ENCODE measurements at places on chromosomes 4 and X.

DNA sequence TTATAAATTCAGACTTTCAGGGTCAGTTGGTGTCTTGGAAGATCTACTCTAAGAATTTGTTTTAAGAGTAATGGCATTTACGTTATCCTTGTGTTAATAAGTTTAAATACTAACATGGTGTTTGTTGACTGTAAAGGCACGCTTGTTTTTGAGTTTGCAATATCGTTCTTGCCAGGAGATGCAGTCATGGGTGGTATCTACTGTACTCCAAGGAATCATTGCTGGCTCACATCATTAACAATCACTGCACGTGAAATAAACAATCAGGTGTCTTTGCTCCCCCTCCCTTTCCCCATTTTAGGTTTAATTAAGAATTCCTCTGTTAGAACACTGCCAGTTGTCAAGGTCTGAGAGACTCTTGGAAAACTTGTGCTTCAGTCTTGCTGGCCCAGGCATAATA is 1.6 kb downstream of the HHIP start:
- no peak for DNase-seq

- DNase-seq = no peak
Measured at GRCh38 chr4:110669663-110670062, 46.8 kb upstream of the PITX2 start.

- DNase-seq = no peak
Measured at GRCh38 chr4:100742045-100742444, 224.2 kb upstream of the EMCN start.

DNA sequence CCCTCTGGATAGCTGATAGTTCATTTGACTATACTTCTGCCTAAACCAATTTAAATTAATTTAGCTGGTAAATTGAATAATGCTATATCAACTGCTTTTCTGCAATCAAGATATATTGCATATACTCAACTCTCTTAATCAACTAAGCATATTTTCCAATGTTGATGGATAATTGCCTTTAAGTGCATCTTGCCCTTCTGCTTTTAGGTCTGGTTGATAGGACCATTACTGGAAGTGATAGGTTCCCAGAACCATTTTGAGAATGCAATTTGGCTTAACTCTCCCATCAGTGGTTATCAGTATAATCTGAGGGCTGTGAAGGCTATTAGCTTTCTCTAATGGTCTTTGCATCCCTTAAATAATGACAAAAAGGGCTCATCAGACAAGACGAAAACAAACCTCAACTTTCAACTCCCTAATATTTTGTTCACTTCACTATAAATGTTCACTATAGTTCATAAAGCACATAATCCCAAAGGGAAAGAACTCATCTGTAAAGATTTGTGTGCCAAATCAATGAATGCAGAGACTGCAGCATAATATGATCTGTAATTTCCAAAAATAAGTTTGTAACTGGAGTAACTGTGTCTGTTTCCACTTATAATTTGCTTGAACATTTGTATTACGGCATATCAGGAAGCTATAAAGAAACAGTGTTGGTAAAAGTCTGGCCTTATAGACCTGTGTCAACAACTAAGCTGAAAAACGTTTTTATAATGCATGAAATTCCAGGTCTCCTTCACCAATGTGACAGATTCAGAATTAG is 273.6 kb downstream of the FBXO8 start:
- DNase-seq = no peak

DNA sequence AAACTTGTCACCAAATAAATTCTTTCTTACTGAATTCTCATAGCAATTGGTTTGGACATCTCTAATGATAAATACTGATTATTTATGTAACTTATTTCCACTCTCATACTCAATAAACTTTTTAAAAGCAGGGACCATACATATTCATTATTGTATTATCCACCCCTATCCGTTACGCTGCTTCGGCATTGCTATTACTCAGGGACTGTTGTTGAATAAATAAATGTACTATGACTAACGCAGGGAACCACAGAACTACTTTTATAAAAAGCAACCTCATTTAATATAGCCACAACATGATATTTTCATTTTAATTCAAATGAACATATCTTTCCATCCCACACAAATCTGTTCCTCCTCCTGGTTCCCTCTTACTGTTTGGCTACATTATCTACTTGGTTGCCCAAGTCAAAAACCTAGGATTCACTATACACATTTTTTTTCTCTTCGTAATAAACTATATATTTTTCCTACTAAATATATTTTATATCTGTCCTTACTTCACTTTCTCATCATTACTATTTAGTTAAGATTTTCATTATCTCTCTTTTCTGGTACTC is 14.9 kb upstream of the ANKRD50 start:
- no peak for DNase-seq

- DNase-seq = no peak
Measured at GRCh38 chr4:172515266-172515879, 653.2 kb upstream of the GALNT7 start.

GRCh38 chr4:110415478-110415877 is 60.5 kb upstream of the ENPEP start:
- DNase-seq = no peak

DNA sequence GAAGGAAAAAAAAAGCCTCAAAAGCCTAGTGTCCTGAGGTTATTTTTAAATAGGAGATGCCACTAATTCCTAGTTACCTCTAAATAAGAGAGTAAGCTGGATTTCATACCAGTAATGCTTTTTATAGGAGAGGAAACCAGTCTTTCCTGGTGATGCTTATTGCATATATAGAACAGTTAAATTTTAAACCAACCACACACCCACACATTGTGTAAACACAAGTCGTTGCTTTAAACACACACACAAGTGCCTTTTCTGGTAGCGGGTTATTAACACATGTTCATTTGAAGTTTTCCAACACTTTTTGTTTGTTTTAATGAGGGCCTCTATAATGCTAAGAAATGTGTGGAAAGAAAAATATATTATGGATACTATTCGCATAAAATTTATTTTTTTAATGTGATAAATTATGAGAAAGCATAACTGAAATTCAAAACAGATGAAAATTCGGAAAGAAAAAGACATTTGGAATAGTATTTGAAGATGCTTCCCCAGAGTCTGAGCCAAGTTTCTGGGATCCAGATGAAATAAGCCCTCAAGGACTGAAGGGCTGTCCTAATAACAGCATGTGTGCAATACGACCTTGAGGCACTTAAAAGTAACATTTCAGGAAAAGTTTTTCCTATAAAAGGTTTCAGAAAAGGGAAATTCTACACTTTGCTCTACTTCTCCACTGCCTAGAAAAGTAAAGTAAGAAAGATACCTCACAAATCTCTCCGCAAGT is 2.0 kb downstream of the ANTXR2 start:
- DNase-seq = no peak

DNA sequence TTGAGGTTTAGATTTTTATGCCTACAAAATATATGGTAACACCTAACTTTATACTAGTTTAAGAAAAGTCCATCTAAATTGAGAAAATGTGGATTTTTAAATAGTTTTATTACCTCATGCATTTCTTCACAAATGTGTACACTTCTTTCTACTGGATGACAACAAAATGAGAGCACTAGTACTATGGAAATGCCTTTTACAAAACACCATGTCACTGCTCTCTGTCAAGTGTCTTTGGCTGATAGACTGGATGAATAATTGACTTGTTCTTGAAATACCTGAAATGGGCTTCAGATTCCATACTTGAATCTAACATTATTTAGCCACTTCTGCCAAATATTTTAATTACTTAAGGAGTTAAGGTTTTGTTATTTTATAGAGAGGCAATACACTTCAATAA is 49.5 kb downstream of the AMELX start:
- DNase-seq = no peak

DNA sequence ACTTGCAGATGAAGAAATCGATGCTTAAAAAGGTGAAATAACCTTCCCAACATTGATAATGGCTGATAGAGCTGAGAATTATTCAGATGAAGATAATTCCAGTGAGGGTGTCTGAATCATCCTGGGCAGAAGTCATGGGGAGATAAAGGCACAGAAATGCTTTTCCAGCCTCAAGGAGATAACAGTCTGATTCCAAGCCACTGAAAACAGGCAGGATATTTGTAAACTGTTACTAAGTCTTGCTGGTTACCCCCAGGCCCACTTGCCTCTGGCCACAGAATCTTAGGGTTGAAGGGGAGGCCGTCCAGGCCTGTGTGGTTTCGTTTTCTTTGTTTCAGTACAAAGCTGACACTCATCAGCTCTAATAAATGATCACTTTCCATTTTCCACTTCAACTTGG is 158.5 kb downstream of the SH3KBP1 start:
- DNase-seq = no peak

DNA sequence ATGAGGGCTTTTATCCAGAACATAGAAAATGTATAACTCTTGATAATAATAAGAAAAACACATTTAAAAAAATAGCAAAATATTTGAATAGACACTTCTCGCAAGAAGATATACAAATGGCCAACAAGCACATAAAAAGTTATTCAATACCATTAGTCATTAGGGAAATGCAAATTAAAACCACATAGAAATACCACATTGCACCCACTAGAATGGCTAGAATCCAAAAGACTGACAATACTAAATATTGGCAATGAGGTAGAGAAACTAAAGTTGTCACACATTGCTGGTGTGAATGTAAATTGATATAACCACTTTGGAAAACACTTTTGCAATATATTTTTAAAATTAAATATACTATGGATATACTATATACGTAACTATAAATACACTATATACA is 754.3 kb upstream of the MAGEB2 start:
- DNase-seq = no peak

DNA sequence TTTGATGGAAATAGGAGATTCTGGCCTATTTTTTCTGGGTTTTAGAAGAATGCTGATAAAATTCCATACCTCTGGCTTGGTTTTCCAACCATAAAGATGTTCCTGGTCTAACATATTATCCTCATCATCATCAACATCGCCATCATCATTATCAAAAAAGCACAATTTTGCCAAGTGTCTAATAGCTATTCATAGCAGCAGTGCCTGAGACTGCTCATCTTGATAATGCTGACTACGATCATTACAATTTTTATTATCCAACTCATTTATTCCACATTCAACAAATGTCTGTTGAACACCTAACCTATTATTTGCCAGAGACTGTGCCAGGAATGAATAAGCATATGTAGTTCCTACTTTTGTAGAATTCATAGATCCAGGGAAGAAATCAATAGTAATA is 303.5 kb upstream of the GATB start:
- DNase-seq = no peak

DNA sequence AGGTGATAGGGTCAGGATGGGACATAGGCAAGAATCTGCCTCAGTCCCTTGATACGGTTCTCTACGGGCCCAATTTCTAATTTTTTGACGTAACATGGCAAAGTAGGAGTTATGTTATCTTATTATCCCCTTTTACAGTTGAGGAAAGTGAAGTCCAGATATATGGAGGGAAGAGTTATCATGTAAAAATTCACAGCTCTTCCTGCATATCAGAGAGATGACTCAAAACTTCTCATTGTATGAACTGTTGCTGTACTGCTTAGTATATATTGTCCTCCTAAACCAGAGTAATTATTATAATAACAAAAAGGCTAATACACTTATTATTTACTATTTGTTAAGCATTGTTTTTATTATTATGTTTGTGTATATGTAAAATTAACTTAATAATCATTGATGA is 260.5 kb upstream of the IGFBP7 start:
- DNase-seq = no peak

- DNase-seq = no peak
Measured at GRCh38 chr4:101014417-101014816, 332.9 kb downstream of the PPP3CA start.

GRCh38 chrX:38718311-38718710 is 82.9 kb upstream of the MID1IP1 start:
- no peak for DNase-seq

DNA sequence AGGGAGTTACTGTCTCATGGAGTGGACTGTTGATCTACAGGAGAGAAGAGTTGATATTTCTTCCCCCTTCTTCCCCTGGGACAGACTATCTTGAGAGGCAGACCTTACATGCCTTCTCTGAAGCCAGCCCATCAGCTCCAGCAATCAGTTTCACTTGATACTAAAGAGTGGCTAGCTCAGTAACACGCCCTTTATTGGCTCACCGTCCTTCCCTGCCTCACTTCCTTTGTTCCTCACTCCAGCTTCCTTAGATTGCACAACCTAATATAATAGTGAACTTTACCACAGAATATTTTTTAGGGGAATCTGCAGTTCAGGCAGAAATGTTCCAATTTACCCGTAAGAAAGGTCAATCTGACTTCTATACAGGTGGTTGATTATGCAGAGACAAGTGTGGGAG is 128.1 kb upstream of the NDP start:
- no peak for DNase-seq

DNA sequence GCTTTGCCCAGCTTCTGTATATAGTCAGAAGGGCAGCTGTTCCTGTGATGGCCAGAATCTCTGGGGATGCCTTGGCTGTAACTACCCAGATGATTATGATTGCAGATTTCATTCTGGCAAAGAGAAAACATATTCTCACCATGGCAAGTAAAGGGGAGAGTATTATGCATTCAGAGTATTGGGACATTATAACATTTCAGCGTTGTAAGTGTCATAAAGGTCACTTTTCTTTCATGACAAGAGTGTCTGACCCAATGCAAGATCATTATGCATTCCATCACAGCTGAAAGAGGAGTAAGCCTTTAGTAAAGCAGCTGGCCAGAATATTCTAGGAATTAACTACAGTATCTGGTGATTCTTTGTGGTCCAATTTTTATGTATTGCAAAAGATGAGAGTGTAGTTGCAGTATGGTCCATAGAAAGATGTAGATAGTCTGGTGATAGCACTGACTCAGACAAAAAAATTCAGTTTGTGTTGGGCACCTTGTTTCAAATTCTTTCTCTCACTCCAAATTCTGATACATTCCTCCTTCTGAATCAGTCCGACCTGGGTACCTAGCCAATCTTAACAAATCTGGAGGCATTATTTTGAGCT is 2366.3 kb downstream of the PCDH7 start:
- DNase-seq = no peak

DNA sequence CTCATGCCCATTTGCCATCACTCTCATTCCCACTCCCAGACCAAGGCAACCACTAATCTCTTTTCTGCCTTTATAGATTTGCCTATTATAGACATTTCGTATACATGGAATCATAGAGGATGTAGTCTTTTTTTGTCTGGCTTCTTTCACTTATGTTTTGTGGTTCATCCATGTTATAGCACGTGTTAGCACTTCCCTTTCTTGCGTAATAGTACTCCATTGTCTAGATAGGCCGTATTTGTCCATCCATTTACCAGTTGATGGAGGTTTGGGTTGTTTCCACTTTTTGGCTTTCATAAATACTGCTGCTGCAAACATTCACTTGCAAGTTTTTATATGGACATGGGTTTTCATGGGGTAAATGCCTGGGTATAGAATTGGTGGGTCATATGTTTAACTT is 48.4 kb downstream of the KIF4A start:
- no peak for DNase-seq

DNA sequence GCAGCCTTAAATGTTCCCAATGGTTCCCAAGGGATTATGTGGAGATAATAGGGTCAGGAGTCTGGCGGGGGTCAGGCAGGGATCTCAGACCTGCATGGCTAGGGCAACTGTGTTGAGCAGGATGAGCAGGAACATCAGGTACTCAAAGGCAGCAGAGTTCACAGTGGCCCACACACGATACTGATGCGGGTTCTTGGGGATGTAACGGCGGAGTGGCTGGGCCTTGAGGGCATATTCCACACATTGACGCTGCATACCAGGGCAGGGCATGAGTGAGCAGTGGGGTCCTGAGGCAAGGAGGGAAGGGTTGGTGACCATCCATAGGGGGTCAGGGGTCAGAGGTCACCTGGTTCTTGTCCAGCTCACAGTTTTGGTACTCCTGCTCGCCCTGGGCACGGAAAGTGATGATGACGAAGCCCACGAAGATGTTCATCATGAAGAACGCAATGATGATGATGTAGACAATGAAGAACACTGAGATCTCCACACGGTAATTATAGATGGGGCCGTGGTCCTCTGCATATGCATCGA is 15.1 kb upstream of the SYP start:
- DNase-seq = no peak

All from heart right ventricle (tissue), 16 donors.